ENCODE measurements at places on chromosomes 1 and 21.

DNA sequence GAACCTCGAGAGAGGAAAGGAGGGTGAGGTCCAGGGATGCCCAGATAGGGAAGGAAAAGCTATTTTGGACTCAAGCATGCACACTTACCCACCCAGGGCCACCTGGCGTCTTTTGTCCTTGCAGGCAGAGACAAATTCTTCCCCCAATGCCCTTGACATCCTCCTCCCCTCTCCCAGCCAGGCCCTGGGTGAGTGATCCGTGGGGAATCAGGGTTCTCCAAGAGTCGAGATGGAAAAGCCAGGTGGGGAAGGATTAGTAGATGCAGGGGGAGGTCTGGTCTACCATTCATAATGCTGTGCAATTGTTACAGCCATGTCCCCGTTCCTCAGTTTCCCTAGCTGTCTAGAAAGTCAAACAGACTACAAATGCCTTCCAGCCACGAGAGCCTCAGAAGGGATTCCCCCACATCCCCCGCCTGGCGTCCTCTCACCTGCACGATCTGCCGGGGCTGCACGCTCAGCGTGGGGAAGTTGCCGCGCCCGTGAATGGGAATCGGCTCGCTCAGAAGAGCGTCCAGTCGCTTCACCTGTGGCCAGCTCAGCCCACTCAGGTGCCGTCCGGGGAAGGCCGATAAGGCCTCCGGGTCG lies 580 bp downstream of the TENT5B start:
- no peak for DNase-seq

GRCh38 chr1:39136638-39137037 lies 67.9 kb upstream of the MACF1 start:
- DNase-seq: no peak

- DNase-seq: no peak
Observed at GRCh38 chr1:73821520-73821919, 376.5 kb downstream of the LRRIQ3 start.

- DNase-seq: no peak
Observed at GRCh38 chr21:35942211-35943144, 117.8 kb downstream of the SETD4 start.

- DNase-seq: no peak
Observed at GRCh38 chr1:219460896-219461815, 151.7 kb downstream of the ZC3H11B start.

DNA sequence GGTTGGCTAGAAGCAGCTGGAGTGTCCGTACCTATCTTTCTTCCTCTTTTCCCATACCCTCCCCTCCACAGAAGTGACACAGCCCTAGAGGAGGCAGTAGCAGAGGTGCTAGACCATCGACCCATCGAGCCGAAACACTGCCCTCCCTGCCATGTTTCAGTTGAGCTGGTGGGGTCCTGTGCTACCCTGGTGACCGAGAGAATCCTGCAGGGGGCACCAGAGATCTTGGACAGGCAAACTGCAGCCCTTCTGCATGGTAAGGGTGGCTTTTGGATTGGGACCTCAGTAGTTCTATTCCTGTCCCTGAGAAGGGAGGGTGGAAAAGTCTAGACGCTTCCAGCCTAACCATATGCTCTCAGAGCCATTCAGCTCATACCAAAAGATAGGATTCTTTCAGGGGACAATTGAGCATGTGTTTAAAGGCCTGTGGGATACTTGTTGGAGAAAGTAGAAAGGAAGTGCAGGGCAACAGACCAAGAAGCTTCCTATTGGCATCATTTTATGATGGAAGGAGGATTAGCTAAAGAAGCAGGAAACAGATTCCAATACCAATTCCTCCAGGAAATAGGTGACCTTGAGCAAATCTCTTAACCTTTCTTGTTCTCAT lies 11.7 kb upstream of the BNIPL start:
- peak; percentile 72 for DNase-seq

- no peak for DNase-seq
Observed at GRCh38 chr1:34406833-34407539, 230.3 kb downstream of the C1orf94 start.

- peak; percentile 75 for DNase-seq
Observed at GRCh38 chr1:8409106-8409505, 91.2 kb downstream of the SLC45A1 start.

GRCh38 chr1:6882414-6882813 lies 97.2 kb downstream of the CAMTA1 start:
- DNase-seq: no peak

DNA sequence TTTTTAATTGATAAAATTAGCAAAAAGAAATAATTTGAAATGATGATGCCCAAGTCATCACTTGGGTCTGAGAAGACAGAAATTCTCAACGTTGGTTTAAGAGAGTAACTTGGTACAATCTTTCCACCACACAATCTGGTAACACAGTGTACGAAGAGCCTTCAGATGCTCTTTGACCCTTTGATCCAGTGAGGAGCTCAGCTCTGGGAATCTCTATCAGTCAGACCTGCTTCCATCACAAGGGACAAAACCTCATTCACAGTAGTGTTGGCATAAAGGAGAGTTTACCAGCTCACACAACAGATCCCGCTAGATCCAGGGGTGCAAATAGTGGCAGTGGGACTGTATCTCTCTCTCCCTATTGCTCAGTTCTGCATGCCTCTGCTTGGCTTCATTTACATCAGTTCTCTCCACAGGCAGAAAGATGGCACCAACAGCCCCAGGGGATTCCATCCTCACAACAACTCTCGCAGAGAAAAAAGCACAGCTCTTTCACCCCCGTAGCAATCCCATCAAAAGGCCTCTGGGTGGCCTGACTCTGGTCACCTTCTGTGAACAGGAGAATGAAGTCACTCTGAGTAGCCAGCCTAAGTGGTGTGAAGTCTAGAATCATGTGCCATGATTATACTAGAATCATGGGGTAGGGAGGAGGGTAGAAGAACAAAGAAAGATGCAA lies 119.7 kb downstream of the ZNF281 start:
- DNase-seq: peak; percentile 43

GRCh38 chr1:157994704-157995582 lies 1.5 kb downstream of the KIRREL1 start:
- no peak for DNase-seq

Data from HT-29 (cell line).